ENCODE measurements at places on chromosomes 5 and 9.

- no peak for DNase-seq
Measured at GRCh38 chr9:89664896-89665329, 60.1 kb downstream of the GADD45G start.

GRCh38 chr5:171431251-171431777 is 11.9 kb downstream of the FGF18 start:
- DNase-seq, result no peak

- DNase-seq, result no peak
Measured at GRCh38 chr9:114125476-114126013, 26.5 kb upstream of the KIF12 start.

GRCh38 chr9:74493512-74493911 is 3.6 kb upstream of the RORB start:
- DNase-seq, result no peak

DNA sequence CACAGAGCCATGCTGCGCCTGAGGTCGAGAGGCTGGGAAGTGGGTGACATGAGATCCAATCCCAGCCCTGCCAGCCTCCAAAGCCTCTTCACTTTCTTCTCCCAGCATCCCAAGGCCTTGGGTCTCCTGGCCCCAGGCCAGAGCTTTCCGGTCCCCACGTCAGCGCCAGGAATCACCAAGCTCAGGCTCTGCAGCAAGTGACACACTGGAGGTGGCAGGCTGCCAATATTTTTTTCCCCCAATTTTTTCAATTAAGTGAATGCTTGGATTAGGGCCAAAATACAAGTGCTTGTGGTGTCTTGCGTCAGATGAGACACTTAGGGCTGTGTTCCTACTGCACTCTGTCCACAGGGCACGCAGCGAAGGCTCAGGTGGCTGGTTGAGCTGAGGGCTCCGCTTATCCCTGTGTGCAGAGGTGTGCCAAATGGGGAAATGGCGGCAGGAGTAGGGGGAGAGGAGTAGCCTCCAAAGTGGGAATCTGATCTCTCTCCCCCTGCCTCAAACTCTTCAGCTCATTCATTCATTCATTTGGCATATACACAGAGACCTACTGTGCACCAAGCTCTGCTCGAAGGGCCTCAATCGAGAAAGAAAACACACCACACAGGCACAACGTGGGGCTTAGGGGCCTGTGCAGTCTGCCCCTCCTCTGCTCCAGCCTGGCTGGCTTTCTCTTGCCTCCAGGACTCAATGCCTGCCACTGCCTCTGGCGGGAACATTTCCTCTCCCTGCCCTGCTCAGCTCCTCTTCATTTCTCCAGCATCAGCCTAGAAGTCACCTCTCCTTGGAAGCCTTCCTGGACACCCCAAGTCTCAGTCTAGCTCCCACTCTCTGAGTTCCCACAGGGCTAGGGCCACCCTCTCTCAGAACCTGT is 16.6 kb downstream of the SH3PXD2B start:
- DNase-seq, result no peak

GRCh38 chr5:41924526-41924871 is 582 bp upstream of the FBXO4 start:
- DNase-seq, result no peak

DNA sequence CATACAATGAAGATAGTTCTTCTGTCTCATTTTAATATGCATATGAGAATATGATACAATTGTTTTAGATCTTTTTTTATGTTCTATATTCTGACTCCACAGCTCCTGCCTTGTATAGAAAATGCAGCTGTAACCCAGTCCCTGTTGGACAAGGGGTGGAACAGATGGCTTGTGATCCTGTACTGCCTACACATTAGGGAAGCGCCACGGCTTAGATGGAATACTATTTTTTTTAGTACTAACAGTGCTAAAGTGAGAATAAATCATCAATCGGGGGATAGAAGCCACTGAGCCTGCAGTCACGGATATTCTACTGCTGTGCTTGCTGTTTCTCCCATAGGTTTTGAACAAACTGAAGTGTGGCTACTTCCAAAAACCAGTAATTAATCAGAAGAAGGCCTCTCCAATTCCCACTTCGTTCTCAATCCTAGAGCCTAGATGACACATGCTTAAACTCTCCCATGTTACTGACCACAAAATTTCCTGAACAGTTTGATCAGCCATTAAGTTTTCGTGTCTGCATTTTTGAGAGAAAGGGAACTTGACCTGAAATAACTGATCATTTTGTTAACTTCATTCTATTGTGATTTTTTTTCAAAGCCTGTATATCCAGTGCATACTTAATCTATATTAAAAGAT is 150.3 kb downstream of the CDH18 start:
- no peak for DNase-seq

DNA sequence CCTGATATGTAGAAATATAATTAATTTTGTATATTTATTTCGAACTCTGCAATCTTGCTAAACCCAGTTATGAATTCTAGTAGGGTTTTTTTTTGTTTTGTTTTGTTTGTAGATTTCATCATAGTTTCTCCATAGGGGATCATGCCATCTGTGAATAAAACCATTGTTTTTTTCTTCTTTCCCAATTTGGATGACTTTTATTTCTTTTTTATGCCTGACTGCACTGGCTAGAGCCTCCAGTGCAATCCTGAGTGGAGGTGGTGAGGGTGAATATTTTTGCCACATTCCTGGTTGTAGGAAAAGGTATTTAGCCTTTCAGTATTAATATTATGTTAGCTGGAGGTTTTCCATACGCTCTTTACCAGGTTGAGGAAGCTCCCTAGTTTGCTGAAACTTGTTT is 70.0 kb upstream of the GFPT2 start:
- no peak for DNase-seq

DNA sequence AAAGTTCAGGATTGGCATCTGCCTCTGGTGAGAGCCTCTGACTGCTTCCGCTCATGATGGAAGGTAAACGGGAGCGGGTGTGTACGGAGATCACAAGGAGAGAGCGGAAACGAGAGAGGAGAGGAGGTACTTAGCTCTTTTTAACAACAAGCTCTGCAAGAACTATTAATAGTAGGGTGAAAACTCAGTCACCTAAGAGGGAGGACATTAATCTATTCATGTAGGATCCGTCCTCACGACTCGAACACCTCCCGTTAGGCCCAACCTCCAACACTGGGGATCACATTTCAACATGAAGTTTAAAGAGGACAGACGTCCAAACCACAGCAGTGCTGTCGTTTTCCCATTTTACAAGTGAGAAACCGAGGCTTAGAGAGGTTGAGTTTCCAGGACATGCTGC is 173.7 kb downstream of the SLC28A3 start:
- no peak for DNase-seq

DNA sequence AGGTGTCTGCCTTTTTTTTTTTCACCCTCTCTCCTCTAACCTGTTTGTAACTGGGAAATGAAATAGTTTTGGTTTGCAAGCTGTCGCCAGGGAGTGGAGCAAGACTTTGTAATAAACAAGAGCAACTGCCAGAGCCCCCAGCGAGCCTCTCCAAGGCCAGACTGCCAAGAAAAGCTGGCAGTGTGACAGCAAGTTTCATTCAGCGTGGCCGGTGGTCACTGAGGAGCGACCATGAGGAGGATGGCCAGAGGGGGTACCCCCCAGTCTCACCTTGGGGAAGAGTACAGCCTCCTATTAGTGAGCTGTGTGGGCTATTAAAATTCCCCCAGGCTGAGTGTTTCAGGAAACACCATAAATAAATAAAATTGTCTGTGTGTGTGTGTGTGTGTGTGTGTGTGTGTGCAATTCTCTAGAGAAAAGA is 49.9 kb downstream of the ZFAND5 start:
- no peak for DNase-seq

GRCh38 chr5:54727874-54728587 is 210.5 kb downstream of the SNX18 start:
- DNase-seq, result no peak

GRCh38 chr5:111223787-111224560 is at the start of gene CAMK4:
Gene CAMK4, plus strand, starts transcription at chr5:111224384. Its CDS starts 100 bp downstream, at chr5:111224484.
- DNase-seq, result peak; percentile 45

GRCh38 chr9:32525709-32526030 is 326 bp downstream of the RIGI start:
- DNase-seq, result no peak

DNA sequence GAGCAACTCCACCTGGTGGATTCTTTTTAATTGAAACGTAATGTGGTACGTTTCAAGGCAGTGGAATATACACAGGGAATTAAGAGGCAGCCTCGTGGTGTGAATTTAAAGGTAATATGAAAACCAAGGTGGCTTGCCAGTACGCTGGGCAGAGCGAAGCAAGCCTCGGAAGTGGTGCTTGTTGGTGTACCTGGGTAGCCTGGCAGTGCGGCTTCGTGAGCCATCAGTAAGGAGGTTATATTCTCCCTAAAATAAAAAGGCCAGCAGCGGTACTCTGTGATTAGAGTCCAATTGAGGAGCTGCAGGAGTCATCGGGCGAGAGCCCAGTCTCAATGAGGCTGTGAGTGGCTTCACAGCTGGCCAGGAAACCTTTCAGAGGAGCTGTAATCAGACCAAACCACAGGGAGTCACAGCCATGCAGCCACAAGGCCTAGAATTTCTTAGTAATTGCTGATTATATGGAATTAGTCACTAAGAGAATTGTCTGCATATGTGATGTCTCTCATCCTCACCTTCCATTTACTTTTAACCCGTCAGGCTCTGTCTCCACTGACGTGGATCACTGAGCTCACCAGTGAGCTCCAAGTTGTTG is 57.7 kb downstream of the DCP2 start:
- no peak for DNase-seq

DNA sequence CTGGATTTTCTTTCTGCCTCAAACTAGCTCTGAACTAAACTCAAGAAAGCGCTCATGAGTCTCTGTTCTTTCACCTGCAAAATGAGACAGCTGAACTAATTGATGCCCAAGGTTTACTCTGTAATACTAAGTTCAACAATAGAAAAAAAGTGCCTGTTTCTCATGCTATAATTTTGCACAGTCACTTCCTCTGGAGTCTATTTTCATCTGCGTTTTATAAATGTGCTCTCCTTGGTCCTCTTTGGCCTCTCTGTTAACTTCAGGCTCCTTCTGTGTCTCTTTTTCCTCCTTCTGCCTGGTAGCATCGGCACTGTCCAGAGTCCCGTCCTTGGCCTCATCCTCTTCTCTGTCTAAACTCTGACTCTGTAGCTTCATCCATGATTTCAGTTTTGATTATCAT is 311.9 kb upstream of the TLE4 start:
- DNase-seq, result no peak

- DNase-seq, result no peak
Measured at GRCh38 chr9:101265261-101265660, 119.5 kb downstream of the BAAT start.

GRCh38 chr5:44257653-44258365 is 131.4 kb downstream of the FGF10 start:
- DNase-seq, result no peak

DNA sequence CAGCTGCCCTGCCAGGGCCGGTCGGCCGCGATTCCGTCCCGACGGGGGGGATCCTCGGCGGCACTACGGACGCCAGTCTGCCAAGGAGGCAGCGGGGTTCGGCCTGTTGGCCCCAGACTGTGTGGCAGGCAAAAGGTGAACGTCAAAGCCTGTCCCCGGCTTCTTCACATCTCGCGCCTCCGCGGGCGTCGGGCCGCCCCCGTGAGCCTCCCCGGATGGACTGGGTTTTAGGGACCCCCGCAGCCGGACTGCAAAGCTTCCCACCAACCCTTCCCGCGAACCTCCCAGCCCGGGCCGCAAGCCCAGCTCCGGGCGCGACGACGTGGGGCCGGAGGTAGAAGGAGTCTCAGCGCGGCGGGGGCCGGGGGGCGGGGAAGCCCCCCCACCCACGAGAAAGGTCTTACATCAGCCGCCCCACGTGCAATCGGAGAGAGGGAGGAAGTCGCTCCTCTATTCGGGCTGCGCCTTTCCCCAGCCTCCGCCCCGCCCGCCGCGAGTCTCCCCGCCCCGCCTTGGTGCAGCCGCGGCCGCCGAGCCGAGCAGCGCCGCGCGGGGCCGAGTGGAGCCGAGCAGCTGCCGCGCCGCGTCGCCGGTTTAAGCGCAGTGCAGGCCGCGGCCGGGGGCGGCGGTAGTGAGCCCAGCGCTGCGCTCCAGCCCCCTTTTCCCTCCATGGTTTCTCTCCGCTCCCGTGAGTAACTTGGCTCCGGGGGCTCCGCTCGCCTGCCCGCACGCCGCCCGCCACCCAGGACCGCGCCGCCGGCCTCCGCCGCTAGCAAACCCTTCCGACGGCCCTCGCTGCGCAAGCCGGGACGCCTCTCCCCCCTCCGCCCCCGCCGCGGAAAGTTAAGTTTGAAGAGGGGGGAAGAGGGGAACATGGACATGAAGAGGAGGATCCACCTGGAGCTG is at the start of gene ANP32B:
TSS of gene ANP32B (plus strand) at position 659 of the 906 bp plus-strand sequence. CDS start at position 874, 215 bp downstream.
- no peak for DNase-seq

DNA sequence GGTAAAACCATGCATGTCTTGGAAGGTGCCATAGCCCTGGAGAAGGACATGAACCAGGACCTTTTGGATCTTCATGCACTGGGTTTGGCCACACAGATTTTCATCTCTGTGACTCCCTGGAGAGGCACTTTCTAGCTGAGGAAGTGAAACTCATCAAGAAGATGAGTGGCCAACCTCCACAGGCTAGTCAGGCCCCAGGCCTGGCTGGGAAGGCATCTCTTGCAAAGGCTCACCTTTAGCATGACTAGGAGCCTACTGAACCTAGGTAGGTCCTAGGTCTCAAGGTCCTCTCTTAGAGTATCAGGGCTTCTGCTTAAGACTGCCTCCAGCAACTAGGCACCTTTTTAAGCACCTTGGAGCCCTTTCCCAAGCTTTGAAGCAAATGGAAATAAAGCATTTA is 1448.7 kb upstream of the ACO1 start:
- DNase-seq, result no peak

DNA sequence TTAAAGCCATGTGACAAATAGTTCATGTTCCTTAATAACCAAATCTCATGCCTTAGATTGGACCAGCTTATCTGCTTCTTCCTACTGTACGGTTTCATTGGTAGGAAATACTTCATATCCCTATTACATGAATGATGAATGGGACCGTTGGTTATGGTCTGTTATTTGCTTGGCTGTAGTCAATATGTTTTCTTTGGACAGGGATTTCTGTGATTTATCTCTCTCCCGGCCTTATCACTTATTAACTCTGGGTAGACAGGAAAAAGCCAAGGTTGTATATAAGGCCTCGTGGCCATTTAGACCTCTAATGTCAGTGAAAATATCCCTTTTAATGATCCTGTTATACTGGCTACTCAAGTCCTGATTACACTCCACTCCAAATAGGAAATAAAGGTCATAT is 330.6 kb downstream of the EBF1 start:
- DNase-seq, result no peak

- DNase-seq, result no peak
Measured at GRCh38 chr9:75591972-75592371, 298.5 kb upstream of the PCSK5 start.

GRCh38 chr9:70257502-70257901 is 1.3 kb upstream of the SMC5 start:
- no peak for DNase-seq

DNA sequence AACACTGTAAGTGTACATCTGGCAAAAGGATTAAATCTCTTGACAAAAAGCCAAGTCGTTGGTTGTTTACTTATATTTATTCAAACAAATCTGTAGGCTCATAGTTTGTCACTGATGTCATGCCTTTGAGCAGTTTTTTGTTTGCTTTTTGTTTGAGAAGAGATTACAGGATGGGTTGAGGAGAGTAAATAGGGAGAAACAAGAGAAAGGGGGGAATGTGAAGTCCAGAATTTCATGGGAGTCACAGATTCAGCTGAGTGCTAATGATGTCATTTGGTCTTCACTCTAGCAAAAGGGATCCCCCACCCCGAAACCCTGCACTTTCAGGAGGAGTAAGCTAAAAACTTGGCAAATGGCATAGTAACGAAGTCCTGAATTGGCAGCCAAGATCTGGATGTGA is 337.4 kb downstream of the GLIS3 start:
- DNase-seq, result no peak

GRCh38 chr9:113350937-113351336 is 1.6 kb downstream of the BSPRY start:
- DNase-seq, result no peak

Data from NCI-H1436 treated with DMSO at 0.1 percent for 48 hours (cell line).